ENCODE measurements at places on chromosomes 11 and 22.

- DNase-seq: no peak
These were observed 34.5 kb downstream of the FCHSD2 start for GRCh38 chr11:73107597-73107996.

DNA sequence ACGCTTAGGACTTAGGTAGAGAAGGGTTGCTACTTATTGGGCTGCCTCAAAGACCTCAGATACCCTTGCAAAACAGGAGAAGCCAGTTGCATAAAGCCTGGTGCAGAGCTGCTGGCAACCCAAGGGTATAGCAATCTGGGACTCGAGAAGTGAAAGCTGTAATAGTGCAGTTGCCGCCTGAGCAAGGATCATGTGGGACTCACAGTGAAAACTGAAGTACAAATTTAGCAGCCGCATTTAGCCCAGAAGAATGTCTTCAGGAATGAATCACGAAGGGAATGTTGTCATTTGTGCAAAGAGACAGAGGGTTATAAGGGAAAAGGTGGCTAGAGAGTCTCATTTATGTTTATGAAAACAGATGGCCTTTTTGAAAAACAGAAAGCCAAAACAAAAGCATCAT is 267.2 kb downstream of the TENM4 start:
- DNase-seq: no peak

- no peak for DNase-seq
These were observed 14.4 kb upstream of the CDC42EP1 start for GRCh38 chr22:37545703-37546436.

DNA sequence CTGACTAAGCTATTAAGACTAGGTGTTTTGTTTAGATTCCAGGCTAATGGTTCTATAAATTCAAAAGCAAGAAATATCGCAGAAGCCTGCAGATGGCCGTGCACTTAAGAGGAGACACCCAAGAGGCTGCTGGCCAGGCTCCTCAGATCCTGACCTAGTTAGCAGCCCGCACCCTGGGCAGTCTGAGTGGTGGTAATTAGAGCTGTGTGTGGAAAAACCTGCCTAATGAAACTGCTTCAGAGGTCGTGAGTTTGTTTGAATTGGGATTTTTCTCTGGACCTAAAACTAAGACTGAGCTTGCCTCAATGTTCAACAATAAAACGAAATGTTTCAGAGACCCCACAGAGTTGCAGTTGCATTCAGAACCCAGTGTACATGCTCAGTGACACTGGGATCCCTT is 627.7 kb downstream of the OPCML start:
- DNase-seq: no peak

GRCh38 chr11:36464720-36465119 is 45.4 kb downstream of the TRAF6 start:
- DNase-seq: no peak

GRCh38 chr11:34432822-34433221 is 5.9 kb upstream of the CAT start:
- no peak for DNase-seq

DNA sequence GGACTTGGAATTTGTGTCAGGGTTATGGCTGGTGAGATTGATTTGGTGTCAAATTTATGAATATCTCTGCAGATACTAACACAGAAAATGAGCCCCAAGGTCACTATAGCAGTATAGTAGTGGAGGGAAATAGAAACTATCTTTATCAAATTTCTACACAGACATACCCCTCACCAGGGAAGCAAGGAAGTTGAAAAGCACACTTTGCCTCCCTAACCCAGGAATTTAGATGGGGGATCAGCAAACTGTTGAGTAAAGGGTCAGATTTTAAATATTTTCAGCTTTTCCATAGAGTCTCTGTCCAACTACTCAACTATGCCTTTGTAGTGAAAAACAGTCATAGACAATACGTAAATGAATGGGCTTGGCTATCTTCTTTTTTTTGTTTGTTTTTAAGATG is 12.8 kb downstream of the CRKL start:
- no peak for DNase-seq

DNA sequence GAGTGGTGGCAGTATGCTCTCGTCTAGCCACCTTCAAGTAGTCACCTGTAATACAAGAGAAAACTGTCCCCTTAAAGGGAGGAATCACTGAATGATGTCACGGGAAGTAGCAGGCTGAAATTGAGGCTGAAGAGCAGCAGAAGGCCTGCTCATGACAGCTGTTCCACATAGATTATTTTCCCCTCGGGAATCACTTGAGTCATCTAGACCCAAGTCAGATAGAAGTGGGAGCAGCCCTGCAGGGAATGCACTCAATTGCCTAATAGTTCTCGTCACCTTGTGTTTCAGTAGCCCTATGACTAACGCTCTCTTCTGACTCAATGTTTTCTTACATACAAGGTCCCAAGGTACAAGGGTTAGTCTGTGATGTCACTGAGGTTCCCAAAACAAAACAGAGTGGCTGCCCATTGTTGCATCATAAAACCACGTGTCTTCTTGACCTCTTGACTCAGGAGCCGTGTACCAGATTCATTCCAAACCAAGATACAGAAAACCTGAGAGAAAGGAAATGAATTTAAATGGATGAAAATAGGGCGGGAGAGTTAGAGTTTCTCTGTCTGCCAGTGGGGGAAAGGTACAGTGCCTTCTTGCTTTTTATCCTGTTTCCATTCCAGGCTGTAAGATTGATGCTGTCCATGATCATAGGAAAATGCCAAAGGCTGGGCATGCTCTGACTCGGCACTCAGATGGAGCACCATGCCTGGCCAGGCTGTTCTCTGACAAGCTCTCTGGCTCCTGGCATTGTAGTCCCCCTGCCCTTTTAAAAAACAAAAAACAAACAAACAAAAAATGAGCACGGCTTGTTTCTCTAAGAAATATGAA is 21.6 kb upstream of the C11orf96 start:
- no peak for DNase-seq

DNA sequence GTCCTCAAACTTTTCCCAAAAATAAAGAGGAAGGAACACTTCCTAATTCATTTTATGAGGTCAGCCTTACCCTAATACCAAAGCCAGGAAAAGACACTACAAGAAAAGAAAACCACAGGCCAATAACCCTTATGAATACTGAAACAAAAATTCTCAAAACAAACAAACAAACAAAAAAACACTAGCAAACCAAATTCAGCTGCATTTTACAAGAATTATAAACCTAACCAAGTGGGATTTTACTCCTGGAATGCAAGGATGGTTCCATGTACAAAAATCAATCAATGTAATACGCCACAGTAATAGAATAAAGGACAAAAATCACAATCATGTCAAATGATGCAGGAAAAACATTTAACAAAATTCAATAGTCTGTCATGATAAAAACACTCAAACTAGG is 13.3 kb downstream of the ARVCF start:
- DNase-seq: no peak

DNA sequence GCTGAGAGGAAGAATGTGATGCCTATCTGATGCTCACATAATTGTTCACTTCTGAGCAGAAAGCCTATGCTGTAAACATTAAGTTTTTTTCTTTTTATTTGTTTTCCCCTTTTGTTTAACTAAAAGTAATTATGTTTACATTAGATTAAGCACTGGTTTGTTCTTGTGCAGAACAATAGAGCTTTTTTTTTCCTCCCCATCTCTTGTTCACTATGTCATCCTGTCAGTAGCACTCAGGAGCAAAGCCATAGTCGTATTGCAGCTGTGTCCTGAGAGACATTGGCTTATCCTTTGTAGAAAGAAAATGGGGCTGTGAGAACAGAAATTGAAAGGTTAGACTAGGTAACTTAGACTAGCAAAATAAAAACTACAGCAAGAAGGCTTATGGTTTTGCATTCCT is 301.8 kb upstream of the RAG2 start:
- DNase-seq: no peak
